Esophagus muscularis mucosa (tissue), 4 donors: ENCODE measurements at places on chromosomes 5 and 9. TPM values are rescaled to one million over a fixed set of nuclear protein-coding genes. Genes with fewer than 3 reads are reported as not detected.
A peak's percentile ranks its signal among the peaks of the same experiment; 100 is the strongest.

- H3K27me3 ChIP-seq, result peaks cover 6% of the 10 kb centered on the region
- H3K27ac ChIP-seq, result no peak overlapping the region
- H3K36me3 ChIP-seq, result no peaks in the 10 kb centered on the region
- no peak overlapping the region for H3K4me3 ChIP-seq
Observed at GRCh38 chr5:174145821-174146220, 100.3 kb downstream of the NSG2 start.

DNA sequence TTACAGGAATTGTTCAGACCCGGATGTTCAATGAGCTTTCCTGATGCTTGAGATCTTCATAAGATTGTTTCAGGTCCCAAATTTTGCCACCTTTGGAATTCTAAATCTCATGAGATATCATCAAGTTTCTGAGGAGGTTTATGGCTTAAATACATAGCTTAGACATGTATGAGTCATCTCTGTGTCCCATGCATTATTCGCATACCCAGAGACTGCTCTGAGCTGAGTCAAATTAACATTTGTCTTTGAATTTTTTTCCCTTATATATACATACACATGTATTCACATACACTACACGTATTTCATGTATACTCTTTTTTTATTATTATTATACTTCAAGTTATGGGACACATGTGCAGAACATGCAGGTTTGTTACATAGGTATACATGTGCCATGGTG is 744.6 kb downstream of the BRINP1 start:
- no peaks in the 10 kb centered on the region for H3K27me3 ChIP-seq
- H3K36me3 ChIP-seq, result no peaks in the 10 kb centered on the region

GRCh38 chr5:134053314-134053839 is 48.6 kb upstream of the VDAC1 start:
- no peak for DNase-seq
- H3K27me3 ChIP-seq, result peaks cover 20% of the 10 kb centered on the region
- H3K27ac ChIP-seq, result no peak overlapping the region
- H3K4me1 ChIP-seq, result no peaks in the 10 kb centered on the region
- no peaks in the 10 kb centered on the region for H3K36me3 ChIP-seq
- H3K4me3 ChIP-seq, result no peak overlapping the region

DNA sequence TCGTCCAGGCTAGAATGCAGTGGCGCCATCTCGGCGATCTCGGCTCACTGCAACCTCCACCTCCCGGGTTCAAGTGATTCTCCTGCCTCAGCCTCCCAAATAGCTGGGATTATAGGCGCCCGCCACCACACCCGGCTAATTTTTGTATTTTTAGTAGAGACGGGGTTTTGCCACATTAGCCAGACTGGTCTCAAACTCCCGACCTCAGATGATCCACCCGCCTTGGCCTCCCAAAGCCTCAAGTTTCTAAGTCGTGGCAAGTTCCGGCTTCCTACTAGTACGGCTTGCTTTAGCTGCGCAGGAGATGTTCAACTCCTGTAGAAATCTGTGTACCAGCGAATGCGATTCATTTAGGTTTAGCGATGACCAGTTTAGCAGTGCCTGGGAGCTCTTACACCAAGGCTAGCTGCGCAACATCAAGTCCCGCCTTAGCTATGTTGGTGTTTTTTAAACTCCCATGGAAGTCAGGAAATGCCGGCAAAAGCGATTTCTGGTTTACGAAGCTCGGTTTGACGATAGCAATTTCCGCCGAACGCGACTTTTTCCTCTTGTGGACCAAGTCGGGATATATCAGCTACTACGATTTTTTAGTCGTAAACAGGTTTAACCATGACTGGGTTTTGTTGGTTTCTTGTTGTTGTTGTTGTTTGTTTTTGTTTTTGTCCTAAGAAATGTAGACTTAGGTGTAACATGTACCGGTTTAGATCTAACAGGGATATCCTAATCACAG is 46.4 kb downstream of the ANXA2R start:
- peaks cover 12% of the 10 kb centered on the region for H3K4me1 ChIP-seq
- H3K36me3 ChIP-seq, result no peaks in the 10 kb centered on the region
- H3K27me3 ChIP-seq, result peaks cover 71% of the 10 kb centered on the region
- no peak for DNase-seq
- peak overlapping the region; percentile 58 for H3K4me3 ChIP-seq
- H3K27ac ChIP-seq, result peak overlapping the region; percentile 84

DNA sequence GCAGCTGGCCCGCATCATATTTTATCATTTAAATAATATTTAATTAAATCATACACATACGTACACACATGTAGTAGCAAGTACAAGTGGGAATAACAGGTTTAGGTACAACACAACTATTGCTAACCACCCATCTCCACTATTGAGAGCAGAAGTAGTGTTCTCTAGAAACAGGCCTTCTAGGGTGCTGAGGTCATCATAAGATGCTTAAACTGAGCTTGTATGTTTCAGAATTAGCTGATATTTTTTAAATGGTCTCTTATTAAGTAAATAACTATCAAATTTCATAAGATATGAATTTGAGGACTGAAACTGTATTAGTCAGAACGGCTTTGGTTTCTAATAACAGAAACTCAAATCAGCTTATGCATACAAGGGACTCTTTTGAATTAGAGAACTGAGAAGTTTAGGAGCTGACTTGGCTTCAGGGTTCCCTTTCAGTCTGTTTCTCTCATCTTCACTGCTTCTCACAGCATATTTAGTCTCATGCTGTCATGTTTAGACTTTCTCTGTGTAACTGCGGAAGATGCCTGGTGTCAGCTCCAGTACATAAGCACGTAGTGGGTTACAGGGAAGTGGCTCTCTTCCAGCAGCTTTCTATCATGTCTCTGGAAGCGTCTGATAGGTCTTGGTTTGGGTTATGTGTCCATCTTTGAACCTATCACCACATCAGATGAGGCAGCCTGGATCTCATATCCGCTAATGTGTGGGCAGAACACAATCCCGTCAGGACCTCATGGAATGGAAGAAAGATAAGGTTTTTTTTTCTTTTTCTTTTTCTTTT is 25.0 kb upstream of the OCLN start:
- no peaks in the 10 kb centered on the region for H3K27me3 ChIP-seq
- no peak overlapping the region for H3K27ac ChIP-seq
- H3K4me3 ChIP-seq, result no peak overlapping the region
- no peak for DNase-seq
- H3K36me3 ChIP-seq, result no peaks in the 10 kb centered on the region

GRCh38 chr5:2876183-2876582 is 124.7 kb upstream of the IRX2 start:
- no peak overlapping the region for H3K4me3 ChIP-seq
- H3K27me3 ChIP-seq, result no peaks in the 10 kb centered on the region

NAIP gene
- 6.5 TPM for total RNA-seq

ADGRD2 gene
- total RNA-seq, result not detected
